ENCODE measurements at places on chromosomes 3 and 15.

GRCh38 chr3:39783680-39784079 lies 25.7 kb upstream of the MYRIP start:
- no peaks in the 10 kb centered on the region for H3K27me3 ChIP-seq
- H3K36me3 ChIP-seq: no peaks in the 10 kb centered on the region
- no peak overlapping the region for H3K4me3 ChIP-seq
- DNase-seq: no peak
- H3K4me1 ChIP-seq: no peaks in the 10 kb centered on the region
- no peak overlapping the region for H3K27ac ChIP-seq

DNA sequence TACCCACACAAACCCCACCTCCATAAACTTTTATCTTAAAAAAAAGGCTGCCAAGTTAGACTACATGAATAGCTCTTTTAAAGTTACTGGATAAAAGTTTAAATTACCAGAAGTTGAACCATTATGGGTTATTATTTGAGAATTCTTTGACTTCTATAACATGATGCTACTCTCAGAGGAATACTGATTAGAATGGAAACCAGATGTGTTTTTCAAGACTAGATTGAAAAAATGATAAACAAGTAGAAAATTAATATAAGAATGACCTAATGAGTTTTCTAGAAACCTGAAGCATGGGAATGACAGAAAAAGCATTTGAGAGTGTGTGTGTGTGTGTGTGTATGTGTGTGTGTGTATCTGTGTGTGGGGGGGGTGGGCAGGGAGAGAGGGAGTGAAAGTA lies 12.4 kb upstream of the FGF7 start:
- H3K36me3 ChIP-seq: no peaks in the 10 kb centered on the region
- no peak overlapping the region for H3K4me3 ChIP-seq
- no peaks in the 10 kb centered on the region for H3K4me1 ChIP-seq
- DNase-seq: no peak

DNA sequence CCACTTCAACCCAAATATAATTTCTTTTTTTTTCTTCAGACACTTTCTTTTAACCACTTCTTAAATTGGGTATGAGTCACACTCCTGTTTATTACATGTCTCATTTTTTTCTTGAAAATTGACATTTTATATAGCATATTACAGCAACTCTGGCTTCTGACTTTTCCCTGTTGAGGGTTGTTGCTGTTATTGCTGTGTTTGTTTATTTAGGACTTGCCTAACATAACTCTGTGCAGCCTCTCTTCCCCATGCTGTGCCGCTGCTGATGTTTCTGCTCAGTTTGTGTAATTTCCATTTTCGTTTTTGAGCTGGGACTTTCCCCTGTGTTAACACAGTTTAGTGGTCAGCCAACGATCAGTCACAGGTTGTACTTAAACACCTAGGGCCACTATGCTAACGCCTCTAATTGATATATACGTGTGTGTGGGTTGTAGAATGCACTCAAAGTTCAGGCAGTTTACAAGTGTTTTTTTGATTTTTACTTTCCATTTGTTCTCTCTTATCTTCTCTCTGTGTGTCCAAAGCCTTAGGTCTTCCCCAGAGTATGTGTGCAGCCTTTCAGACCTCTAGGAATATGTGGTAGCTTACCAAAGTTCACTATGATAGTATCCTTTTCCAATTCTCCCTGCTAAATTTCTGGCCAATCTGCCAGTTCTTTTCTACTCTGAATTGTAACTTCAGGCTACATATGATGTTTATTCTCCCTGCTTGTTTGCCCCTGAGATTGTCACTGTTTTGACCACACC lies 337.2 kb downstream of the ZBTB20 start:
- H3K4me3 ChIP-seq: no peak overlapping the region
- H3K27ac ChIP-seq: no peak overlapping the region
- H3K4me1 ChIP-seq: no peaks in the 10 kb centered on the region
- no peaks in the 10 kb centered on the region for H3K36me3 ChIP-seq
- no peak for DNase-seq

- H3K4me1 ChIP-seq: no peaks in the 10 kb centered on the region
- no peak for DNase-seq
- no peaks in the 10 kb centered on the region for H3K36me3 ChIP-seq
- no peak overlapping the region for H3K4me3 ChIP-seq
- H3K27me3 ChIP-seq: no peaks in the 10 kb centered on the region
Measured at GRCh38 chr3:151843275-151843674, 29.4 kb downstream of the AADAC start.

DNA sequence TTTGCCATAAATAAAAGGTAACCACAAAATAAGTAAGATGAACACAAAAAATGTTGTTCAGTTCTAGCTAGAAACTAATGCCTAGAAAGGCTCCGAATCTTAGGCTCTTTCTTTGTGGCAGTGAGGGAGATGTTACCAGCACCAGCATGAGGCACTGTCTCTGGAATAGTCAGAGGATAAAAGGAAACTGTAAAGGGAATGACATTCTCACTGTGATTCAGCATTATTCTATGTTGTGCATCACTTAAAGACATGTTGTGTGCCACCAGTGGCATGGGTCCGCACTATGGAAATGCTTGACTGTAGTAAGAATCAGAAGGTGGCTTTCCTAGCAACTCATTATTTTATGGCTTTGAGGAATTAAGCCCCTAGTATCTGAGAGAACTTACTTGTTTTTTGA lies 70.8 kb downstream of the SEC22A start:
- no peak overlapping the region for H3K27ac ChIP-seq
- no peaks in the 10 kb centered on the region for H3K36me3 ChIP-seq
- H3K4me1 ChIP-seq: peaks cover 9% of the 10 kb centered on the region
- H3K27me3 ChIP-seq: no peaks in the 10 kb centered on the region
- no peak overlapping the region for H3K4me3 ChIP-seq

GRCh38 chr3:16536996-16537395 lies 23.5 kb upstream of the RFTN1 start:
- H3K36me3 ChIP-seq: no peaks in the 10 kb centered on the region
- H3K27ac ChIP-seq: no peak overlapping the region
- no peaks in the 10 kb centered on the region for H3K27me3 ChIP-seq
- no peak overlapping the region for H3K4me3 ChIP-seq

DNA sequence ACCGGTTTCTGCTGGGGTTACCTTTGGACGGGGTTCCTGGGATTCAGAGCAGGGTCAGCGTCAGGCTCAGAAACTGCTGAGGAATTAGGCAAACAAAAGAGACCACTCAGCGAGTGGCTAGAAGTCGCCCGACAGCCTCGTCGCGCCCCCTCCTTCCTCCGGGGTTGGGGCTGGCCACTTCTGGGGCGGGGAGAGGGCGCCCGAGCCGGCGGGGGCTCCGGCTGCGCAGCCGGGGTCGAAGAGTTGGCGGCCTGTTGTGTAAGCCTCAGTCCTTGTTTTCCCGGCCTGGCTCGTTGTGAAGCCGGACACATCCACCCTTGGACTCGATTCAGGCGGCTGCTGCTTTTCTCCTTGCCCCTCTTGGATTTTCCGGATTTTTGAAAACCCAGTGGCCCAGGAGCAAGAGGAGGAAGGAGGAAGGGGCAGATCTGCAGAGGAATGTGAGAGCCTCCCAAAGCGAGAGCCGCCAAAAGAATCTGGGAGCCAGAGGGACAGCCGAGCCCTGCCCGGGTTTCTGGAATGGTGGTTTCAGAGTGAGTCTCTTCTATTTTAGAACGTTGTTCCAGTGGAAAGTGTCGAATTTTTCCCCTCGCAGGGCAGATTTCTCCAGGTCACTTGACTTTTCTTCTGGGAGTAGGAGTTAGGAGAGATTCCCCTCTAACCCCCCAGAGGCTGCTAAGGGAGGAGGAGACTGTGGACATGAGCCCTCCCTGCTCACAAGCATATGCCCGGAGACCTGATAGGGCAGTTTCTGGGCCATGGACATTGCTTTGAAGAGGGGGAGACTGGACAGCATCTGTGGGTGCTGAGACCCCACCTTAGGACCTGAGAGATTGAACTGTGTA lies 666 bp downstream of the SNX33 start:
- DNase-seq: peak; percentile 80
- peaks cover 44% of the 10 kb centered on the region for H3K4me1 ChIP-seq
- peak overlapping the region; percentile 81 for H3K4me3 ChIP-seq
- no peaks in the 10 kb centered on the region for H3K27me3 ChIP-seq
- H3K36me3 ChIP-seq: no peaks in the 10 kb centered on the region

DNA sequence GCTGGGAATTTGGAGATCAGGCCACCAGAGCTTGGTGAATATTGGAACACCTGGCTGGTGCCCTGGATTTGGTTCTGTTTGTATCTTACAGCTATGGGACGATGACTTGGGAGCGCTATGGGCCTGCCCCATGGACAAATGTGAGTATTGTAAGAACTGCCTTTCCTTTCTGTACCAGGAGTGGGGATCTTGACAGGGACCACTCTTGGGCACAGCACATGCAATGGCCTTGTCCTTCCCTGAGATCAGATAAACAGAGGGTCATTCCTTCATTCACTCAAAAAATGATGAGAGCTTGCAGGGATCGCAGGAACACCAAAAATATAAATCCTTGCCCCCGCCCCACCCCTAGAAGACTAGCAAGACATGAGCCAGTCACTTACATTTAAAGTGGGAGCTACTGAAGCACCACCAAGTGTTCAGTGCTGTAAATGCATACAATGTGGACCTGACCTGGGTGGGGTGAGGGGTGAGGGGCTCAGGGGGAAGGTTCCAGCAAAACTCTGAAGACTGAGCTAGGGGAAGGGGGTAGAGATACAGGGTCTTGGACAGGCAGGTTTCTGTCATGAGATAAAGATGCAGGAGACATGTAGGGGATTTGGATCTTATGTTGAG lies 2.7 kb upstream of the CRELD1 start:
- H3K27ac ChIP-seq: no peak overlapping the region
- no peak for DNase-seq
- H3K27me3 ChIP-seq: no peaks in the 10 kb centered on the region
- no peaks in the 10 kb centered on the region for H3K36me3 ChIP-seq
- H3K4me1 ChIP-seq: peaks cover 12% of the 10 kb centered on the region

- no peak overlapping the region for H3K4me3 ChIP-seq
- no peaks in the 10 kb centered on the region for H3K4me1 ChIP-seq
- H3K27ac ChIP-seq: no peak overlapping the region
- no peaks in the 10 kb centered on the region for H3K27me3 ChIP-seq
- no peaks in the 10 kb centered on the region for H3K36me3 ChIP-seq
- no peak for DNase-seq
Measured at GRCh38 chr3:151579571-151580270, 118.9 kb upstream of the IGSF10 start.

- H3K4me3 ChIP-seq: no peak overlapping the region
- H3K36me3 ChIP-seq: no peaks in the 10 kb centered on the region
- no peak overlapping the region for H3K27ac ChIP-seq
- H3K4me1 ChIP-seq: peaks cover 1% of the 10 kb centered on the region
Measured at GRCh38 chr3:32383136-32383711, 8.4 kb upstream of the CMTM7 start.

DNA sequence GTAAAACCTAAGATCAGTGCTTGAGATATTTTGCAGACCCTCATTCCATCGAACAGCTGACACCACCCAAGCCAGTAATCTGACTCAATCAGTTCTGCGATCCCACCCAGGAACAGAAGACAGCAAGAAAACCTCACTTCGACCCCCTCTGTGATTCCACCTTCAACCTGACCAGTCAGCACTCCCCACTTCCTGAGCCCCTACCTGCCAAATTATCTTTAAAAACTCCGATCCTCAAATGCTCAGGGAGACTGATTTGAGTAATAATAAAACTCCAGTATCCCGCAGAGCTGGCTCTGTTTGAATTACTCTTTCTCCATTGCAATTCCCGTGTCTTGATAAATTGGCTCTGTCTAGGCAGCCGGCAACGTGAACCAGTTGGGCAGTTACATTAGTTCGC lies 25.7 kb upstream of the CLDN16 start:
- H3K36me3 ChIP-seq: no peaks in the 10 kb centered on the region
- peaks cover 3% of the 10 kb centered on the region for H3K4me1 ChIP-seq
- no peaks in the 10 kb centered on the region for H3K27me3 ChIP-seq
- H3K27ac ChIP-seq: no peak overlapping the region
- no peak overlapping the region for H3K4me3 ChIP-seq

DNA sequence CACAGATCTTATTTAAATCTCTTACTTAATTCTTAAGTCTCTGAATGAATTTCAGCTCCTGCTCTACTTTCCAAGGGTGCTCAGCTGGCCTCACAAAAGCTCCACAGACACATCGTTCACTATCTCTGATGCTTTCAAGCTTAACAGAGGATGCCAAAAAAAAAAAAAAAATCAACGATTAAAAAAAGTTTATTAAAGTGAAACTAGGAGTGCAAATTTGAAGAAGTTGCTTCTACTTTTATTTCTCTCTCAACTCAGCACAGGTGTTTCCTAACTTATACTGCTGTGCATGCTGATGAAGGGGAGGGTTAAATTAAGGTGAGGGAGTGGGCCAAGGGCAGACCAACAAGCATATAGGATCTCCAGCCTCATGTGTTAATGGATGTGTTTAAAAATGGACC lies 157.2 kb downstream of the TIGIT start:
- H3K36me3 ChIP-seq: no peaks in the 10 kb centered on the region
- peak overlapping the region; percentile 23 for H3K4me3 ChIP-seq
- peak overlapping the region; percentile 83 for H3K27ac ChIP-seq
- H3K4me1 ChIP-seq: peaks cover 5% of the 10 kb centered on the region
- H3K27me3 ChIP-seq: no peaks in the 10 kb centered on the region

GRCh38 chr3:15756505-15756904 lies 41.3 kb downstream of the ANKRD28 start:
- no peaks in the 10 kb centered on the region for H3K27me3 ChIP-seq
- no peaks in the 10 kb centered on the region for H3K36me3 ChIP-seq
- H3K27ac ChIP-seq: no peak overlapping the region
- no peaks in the 10 kb centered on the region for H3K4me1 ChIP-seq
- DNase-seq: no peak

DNA sequence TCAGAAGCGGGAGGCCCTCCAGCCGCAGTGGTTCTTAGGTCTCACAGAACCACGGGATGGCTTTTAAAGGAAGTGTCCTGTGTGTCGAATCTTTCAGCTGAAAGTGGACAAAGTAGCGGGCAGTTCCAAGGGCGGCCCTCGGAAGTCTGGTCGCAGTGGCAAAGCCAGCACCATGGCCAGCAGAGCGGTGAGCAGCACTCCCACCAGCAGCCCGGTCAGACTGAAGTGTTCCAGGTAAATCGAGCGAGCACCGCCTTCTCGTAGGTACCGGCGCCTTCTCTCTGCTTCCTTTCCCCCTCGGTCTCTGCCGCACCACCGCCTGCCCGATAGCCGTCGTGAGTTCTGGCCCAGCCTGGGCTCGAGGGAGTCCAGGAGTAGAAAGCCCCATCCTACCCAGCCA lies 103.6 kb upstream of the ABHD17C start:
- H3K36me3 ChIP-seq: no peaks in the 10 kb centered on the region
- no peak overlapping the region for H3K27ac ChIP-seq
- no peak for DNase-seq

GRCh38 chr3:51670053-51670822 lies 814 bp upstream of the TEX264 start:
- H3K4me3 ChIP-seq: peak overlapping the region; percentile 99
- DNase-seq: no peak
- no peaks in the 10 kb centered on the region for H3K27me3 ChIP-seq

DNA sequence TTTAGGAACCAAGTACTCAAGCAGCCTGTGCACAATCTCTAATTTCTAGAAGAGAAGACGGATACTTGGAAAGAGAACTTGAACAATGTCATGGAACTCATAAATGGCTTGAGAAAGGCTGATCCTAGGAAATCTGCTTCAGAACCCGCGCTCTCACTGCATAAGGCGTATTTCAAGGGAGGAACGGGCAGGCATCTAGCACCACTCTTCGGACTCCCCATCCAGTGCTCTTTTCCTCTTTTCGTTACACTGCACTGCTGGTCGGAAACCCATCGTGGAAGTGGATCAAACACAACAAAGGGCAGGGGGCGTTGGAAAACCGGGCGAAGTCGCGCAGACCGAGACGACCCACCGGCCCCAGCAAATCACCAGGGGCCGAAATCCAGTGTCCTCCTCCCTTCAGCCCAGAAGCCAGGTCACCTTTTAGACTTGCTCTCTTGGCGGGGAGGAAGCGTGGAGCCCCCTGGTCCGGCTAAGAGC lies 539 bp upstream of the TLNRD1 start:
- no peaks in the 10 kb centered on the region for H3K36me3 ChIP-seq
- peak overlapping the region; percentile 59 for H3K4me3 ChIP-seq
- H3K4me1 ChIP-seq: peaks cover 10% of the 10 kb centered on the region
- DNase-seq: no peak
- H3K27ac ChIP-seq: peak overlapping the region; percentile 93
- H3K27me3 ChIP-seq: no peaks in the 10 kb centered on the region
